Left ventricle myocardium superior (tissue), 1 donor: ENCODE measurements at places on chromosomes 6 and 20.

- no peak for DNase-seq
Observed at GRCh38 chr20:9551808-9552550, 37.6 kb downstream of the LAMP5 start.

GRCh38 chr6:129607581-129608186 lies 102.3 kb downstream of the ARHGAP18 start:
- no peak for DNase-seq

- DNase-seq: peak; percentile 83
Observed at GRCh38 chr20:31712564-31713311, 9.9 kb downstream of the BCL2L1 start.

GRCh38 chr20:62030834-62031434 lies 34.7 kb downstream of the TAF4 start:
- peak; percentile 20 for DNase-seq

DNA sequence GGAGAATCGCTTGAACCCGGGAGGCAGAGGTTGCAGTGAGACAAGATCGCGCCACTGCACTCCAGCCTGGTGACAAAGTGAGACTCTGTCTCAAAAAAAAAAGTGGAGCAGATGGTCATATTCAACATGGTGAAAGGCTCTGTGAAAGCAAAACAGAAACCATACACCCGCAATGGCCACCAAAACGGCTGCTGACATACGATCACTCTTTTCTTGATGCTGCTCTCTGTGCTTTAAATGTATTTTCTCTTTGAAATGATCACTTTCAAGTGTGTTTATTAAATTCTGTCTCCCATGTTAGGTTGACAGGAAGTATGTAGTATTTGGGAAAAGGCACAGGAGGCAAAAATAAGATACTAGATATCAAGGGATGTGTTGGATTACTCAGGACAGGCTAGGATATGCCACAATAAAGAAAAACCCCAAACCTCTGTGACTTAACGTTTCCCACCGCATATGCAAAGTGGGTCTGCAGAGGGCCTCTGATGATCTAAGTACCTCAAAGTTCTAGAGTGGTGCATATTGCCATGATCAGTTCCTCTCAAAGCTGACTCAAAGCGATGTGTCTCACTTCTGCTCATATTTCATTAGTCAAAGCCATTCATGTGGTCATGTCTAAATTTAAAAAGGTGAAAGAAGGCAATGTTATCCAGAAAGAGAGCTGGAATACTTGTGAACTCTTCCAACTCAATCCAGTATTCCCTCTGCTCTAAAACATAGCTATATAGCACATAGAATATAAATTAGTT lies 155.1 kb upstream of the SOX4 start:
- DNase-seq: no peak
